ENCODE measurements at places on chromosomes 6 and 20. TPM values are rescaled to one million over a fixed set of nuclear protein-coding genes. Genes with fewer than 3 reads are reported as not detected.

The FBXO30 gene
- total RNA-seq, result 6.0 TPM

The FOXA2 gene
- total RNA-seq, result 16.4 TPM

The FAM209B gene
- 0.48 TPM for total RNA-seq

The ECT2L gene
- total RNA-seq, result not detected

The RREB1 gene
- 7.6 TPM for total RNA-seq

The C20orf141 gene
- total RNA-seq, result 0.38 TPM

The USP49 gene
- total RNA-seq, result 0.96 TPM

The MAK gene
- 0.17 TPM for total RNA-seq

The HFE gene
- total RNA-seq, result 8.8 TPM

The GNRH2 gene
- 0.12 TPM for total RNA-seq

The PRRT1 gene
- total RNA-seq, result 0.69 TPM

The REM1 gene
- total RNA-seq, result 0.23 TPM

The OR2H1 gene
- total RNA-seq, result not detected

The MUC21 gene
- not detected for total RNA-seq

The KCNK16 gene
- total RNA-seq, result not detected

The TLDC2 gene
- not detected for total RNA-seq

The ADGRF1 gene
- 0.16 TPM for total RNA-seq

The CLPSL1 gene
- not detected for total RNA-seq

The RPN2 gene
- 259 TPM for total RNA-seq

The LZTS3 gene
- 3.2 TPM for total RNA-seq

The SIM1 gene
- not detected for total RNA-seq

The OR12D3 gene
- total RNA-seq, result not detected

The SLC22A16 gene
- total RNA-seq, result not detected

The BTN2A1 gene
- 21.8 TPM for total RNA-seq

The TBXT gene
- not detected for total RNA-seq

The PNISR gene
- 31.2 TPM for total RNA-seq

The BPI gene
- total RNA-seq, result not detected

The NELFCD gene
- total RNA-seq, result 46.2 TPM

The OARD1 gene
- 19.5 TPM for total RNA-seq

The TREM1 gene
- 0.14 TPM for total RNA-seq

The ENPP1 gene
- total RNA-seq, result 1.2 TPM

The PACRG gene
- total RNA-seq, result not detected

The SIRPD gene
- total RNA-seq, result not detected

The C6orf141 gene
- total RNA-seq, result 19.8 TPM

The TCF21 gene
- 0.08 TPM for total RNA-seq

All from A549 treated with CORT108297 at 1 μM for 4 hours (cell line).